ENCODE measurements at places on chromosomes 12 and 14.
A peak's percentile ranks its signal among the peaks of the same experiment; 100 is the strongest.

DNA sequence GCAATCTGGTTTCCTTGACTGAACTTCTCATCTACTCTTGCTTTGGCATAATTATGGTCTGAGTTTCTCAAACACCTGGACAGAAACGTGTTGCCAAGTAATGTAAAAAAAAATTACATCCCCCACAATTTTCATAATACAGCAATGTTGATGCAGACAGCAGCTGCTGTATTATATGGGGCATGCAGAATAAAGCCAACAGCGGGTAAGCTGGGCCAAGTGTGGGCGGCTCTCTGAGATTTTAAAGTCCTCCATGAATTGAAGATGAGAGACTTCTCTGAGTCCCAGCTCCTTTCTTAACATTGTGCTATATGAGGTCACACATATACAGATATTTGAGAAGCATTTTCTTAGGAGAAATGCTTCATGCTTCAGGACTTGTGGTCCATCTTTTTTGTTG lies 881.2 kb downstream of the GALC start:
- DNase-seq, result no peak

GRCh38 chr12:113021500-113021899 lies 35.0 kb upstream of the DTX1 start:
- DNase-seq, result no peak

- no peak for DNase-seq
Observed at GRCh38 chr12:108627134-108627920, 6.4 kb downstream of the SELPLG start.

- DNase-seq, result no peak
Observed at GRCh38 chr12:83196694-83197350, 510.1 kb downstream of the TMTC2 start.

GRCh38 chr14:99707420-99707819 lies 23.3 kb downstream of the CYP46A1 start:
- no peak for DNase-seq

- DNase-seq, result no peak
Observed at GRCh38 chr14:76837524-76837923, 11.3 kb downstream of the LRRC74A start.

DNA sequence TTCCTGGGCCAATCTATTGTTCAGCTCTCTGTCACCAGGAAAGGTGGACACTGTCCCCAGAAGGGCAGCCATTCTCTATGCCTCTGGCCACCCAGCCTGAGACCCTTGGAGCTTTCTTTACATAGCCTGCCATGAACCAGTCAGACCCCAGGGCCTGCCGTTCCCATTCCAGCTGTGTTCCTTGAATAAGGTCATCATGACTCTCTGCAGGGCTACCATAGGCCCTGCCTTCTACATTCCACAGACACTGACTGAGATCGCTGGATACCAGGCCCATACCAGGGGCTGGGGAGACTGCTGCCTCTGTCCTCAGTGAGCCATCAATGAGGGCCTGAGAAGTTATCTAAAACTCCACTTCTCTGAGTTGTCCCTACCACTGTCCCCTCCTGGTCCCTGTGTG lies 75.5 kb downstream of the SYNE3 start:
- no peak for DNase-seq

- no peak for DNase-seq
Observed at GRCh38 chr12:85874031-85874461, at the start of gene NTS. Gene NTS, plus strand, starts transcription at chr12:85874295. Its CDS starts 109 bp downstream, at chr12:85874404.

GRCh38 chr12:47791351-47791746 lies 18.3 kb downstream of the SLC48A1 start:
- DNase-seq, result no peak

- DNase-seq, result no peak
Observed at GRCh38 chr12:6376870-6377666, 1.7 kb upstream of the SCNN1A start.

DNA sequence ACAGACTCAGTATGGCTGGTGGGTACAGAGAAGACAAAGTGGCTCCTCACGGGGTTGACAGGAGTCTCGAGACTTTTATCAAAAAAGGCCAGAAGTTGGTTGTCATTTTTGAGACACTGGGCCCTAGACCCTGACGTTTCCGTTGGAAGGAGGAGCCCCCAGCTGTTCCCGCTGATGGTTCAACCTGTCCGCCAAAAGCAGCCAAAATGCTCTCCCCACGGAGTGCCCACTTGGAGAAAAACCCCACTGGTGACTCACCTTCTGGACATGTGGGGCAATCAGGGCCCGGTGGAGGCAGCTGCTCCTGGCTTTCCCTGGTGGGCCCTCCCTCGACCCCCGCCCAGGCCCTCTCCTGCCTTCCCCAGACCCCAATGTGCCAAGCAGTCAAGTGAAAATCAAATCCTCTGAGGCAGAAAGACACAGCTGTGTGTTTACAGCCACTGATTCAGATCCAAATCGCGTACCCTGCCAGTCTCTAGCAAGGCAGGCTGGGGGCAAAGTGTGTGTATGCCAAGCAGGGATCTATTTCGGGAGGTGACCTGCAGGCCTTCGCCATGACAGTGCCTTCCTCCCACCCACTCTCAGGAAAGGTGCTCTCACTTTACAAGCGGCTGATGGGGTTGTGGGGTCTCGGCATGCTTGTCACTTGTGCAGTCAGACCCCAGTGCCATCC lies 347.4 kb downstream of the DPF3 start:
- DNase-seq, result no peak

GRCh38 chr14:41299924-41300323 lies 306.8 kb upstream of the LRFN5 start:
- DNase-seq, result no peak

DNA sequence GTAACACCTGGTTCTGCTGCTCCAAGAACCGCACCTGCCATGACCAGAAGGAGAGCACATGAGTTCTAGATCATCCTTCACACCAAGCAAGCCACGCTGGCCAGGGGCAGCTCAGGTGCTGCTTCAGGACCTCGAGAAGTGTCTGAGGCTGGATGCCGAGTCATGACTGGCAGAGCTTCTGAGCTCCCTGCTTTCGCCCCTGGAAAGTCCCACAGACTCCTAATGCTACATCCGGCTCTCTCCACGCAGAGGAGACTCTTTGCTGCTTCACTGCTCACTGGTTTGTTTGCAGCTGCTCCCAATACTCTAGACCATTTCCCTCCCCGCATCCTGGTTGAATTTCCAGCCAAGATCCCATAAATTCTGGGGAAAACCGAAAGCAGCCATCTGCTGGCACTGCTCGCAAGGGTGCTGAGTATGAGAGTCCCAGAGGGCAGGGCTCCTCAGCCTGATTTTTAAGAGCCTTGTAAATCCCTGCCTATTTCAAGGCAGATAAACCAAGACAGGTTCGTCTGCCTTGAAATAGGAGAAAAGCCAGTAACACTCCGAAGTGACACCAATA lies 1.4 kb downstream of the KRT2 start:
- peak; percentile 19 for DNase-seq

- no peak for DNase-seq
Observed at GRCh38 chr12:115910057-115910456, 367.4 kb downstream of the MED13L start.

GRCh38 chr12:8566525-8566924 lies 25.8 kb upstream of the CLEC4E start:
- DNase-seq, result no peak

DNA sequence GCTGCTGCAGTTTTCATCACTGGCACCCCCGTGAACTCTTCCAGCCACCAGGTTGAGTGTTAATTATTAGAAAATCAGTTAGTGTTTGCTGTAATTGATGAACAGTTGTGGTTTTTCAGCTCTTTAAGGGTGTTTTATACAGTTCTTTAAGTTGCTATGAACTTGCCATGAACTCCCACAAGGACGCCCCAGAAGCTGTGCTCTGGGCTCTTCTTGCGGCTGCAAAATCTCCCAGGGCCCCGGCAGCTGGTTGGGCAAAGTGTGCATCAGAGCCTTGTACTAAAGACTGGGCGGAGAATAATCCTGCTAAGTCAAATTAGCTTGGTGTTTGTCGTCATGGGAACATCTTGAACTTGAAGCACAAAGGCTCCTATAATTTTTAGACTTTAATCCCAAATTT lies 82.2 kb downstream of the EML1 start:
- no peak for DNase-seq

GRCh38 chr12:112615196-112615595 lies 176.4 kb upstream of the RPH3A start:
- DNase-seq, result no peak

DNA sequence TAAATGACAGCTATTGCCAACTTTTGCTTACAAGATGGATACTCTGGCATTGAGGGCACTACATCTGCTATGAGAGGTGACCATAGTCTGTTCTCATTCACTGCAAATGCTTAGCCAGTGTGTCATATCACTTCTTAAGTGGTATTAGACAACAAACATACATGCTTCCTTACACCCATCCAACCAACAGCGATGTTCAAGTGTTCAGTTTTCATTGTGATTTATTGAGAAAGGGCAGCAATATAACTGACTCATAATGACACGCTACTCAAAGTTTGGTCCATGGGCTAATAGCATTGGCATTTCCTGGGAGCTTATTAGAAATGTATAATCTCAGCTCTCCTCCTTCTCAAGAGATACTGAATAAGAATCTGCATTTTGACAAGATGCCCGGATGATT lies 181.7 kb downstream of the NPAS3 start:
- DNase-seq, result no peak

DNA sequence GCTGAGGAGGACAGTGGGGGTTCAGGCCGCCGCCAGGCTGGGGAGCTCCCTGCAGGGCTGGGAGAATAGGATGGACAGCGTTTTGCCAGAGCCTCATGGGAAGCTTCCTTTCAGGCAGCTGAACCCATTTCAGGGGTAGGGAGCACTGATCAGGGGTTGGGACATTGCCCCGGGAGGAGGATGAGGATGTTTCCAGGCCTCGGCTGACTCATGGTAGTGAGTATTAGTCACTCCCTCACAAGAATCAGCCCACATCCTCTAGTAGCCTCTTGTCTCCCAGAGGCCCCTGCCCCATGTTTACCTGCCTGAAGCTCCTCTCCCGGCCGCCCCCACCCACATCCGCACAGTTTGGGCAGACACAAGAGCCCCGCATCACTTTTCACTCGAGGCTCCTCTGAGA lies 89.8 kb downstream of the ZFP36L1 start:
- no peak for DNase-seq

GRCh38 chr12:56720731-56721151 lies 4.4 kb downstream of the NACA start:
- no peak for DNase-seq

- DNase-seq, result no peak
Observed at GRCh38 chr12:124898200-124898922, 16.1 kb downstream of the UBC start.

DNA sequence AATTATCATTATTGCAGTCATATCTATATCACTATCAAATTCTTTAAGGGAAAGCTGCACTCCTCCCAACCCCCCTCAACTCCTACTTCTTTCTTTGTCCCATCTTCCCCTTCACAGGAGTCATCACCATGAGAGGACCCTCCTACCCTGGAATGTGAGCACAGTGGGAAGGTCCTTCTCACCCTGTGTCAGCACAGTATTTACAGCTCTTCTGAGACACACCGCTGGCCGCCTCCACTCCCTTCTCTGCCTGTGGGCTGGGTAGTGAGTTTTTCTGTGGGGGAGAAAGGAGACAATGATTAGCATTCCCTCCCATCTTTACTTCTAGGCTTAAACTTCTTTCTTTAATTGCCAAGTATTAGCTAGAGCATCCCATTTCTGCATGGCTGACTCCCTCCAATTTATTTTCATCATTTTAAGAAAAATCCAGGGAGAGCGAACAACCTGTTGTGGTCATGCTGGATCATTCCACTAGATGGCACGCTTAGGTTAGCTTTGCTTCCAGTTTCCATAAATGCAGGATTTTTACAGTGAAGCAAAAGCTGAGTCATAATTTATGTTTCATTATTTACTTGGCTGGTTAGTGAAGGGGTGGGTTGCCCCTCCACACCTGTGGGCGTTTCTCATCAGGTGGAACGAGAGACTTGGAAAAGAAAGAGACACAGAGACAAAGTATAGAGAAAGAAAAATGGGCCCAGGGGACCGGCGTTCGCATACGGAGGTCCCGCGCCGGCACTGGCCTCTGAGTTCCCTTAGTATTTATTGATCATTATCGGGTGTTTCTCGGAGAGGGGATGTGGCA lies 188.5 kb downstream of the ALX1 start:
- DNase-seq, result peak; percentile 65

- DNase-seq, result no peak
Observed at GRCh38 chr14:70807898-70808415, 1.4 kb downstream of the MAP3K9 start.

- DNase-seq, result no peak
Observed at GRCh38 chr12:53094394-53094787, 3.1 kb upstream of the IGFBP6 start.

DNA sequence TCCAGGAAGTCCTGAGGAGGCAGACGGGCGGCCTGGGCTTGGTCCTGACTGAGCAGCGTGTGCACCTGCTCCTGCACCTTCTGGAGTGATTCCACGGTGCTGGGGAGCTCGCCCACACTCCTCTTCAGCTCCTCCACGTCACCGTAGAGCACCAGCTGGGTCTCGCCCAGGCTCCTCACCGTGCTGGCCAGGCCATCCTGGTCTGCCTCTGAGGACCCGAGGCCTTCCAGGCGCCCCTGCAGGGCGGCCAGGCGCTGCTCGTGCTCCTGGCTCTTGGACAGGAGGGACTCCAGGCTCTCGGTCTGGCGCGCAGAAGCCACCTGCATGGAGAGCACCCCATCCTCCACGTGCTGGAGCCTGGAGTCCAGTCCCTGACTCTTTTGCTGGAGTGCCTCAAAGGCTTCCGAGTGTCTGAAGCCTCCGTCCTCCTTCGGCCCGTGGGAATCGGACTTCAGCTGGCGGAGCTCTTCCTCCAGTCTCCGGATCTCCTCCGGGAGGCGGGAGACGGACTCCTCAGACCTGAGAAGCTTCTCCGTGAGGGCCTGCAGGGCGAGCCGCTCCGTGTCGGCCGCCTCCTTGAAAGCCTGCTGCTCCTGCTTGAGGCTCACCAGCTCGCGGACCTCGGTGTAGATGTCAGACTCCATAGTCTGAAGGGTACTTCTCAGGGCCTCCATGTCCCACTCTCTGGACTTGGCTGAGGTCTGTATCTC lies 8.4 kb downstream of the CKAP4 start:
- DNase-seq, result no peak

- DNase-seq, result no peak
Observed at GRCh38 chr14:25537846-25538455, 488.0 kb upstream of the STXBP6 start.

DNA sequence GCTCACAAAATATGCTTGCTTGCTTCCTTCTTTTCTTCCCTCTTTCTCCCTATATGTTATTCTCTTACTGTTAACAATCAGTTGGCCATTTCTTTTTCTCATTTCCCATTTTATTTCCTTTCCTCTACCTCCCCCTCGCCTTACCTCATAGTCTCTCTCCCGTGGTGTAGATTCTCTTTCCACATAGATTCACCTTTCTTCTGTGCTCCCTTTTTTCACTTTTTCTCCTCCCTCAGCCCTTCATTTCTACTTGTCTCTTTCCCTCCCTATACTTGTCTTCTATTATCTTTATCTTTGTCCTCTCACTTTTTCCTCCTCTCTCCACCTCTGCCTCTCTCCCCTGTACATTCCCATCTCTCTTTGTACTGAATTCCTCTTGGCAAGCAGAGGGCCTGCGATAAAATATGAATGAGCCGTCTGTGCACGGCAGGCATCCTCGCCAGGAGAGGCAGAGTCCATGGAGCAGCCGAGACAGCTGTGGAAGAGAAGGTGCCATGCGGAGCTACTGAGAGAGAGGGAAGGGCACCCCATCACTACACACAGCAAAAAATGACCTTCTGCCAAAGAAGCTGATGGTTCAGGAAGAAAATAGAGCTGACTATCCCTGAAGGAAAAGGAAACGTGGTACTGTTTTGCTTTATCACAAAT lies 12.1 kb downstream of the C14orf93 start:
- DNase-seq, result no peak

Data from ascending aorta (tissue), 2 donors.